ENCODE measurements at places on chromosomes 16 and 17. TPM values are rescaled to one million over a fixed set of nuclear protein-coding genes. Genes with fewer than 3 reads are reported as not detected.

DNA sequence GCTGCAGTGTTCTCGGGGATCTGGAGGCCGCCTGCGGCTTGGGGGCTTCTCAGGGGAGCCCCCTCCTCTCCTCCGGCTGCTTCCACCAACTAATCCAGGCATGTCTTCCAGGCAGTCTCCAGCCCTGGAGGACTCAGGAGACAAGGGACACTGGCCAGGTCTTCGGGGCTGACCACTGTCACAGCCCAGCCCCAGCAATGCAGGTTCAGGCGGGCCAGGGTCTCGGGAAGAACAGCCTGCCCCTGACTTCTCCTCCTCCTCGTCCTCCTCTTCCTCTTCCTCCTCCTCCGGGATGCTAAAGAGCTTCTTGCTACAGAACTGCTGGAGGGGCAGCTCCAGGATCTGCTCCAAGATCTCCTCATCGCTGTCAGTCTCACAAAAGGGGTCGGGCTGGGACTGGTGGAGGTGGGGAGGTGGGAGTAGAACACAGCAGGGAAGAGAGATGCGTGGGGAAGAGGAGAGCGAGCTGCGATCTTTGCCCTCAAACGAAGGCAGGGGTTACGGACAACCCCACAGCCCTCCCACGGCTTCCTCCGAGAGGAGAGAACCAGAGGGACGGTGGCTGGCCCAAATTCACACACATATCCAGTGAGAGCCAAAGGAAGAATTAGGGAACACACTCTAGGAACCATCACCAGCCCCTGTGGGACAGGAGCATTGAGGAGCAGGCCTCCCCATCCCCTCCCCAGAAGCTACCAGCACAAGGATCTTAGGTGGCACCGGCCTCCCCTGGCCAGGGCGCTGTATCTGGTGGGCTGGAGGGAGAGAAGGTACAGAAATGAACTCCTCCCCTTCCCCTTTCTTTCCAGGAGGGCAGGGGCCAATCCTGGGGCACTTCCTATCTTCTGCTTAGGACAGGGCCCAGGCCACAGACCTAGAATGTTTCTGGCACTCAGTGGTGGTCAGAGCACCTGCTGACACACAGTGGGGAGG is 19.3 kb downstream of the TSPOAP1 start:
- H3K27me3 ChIP-seq, result peaks cover 73% of the 10 kb centered on the region
- DNase-seq, result no peak
- no peaks in the 10 kb centered on the region for H3K4me1 ChIP-seq
- no peak overlapping the region for H3K27ac ChIP-seq
- H3K4me3 ChIP-seq, result no peak overlapping the region
- no peaks in the 10 kb centered on the region for H3K36me3 ChIP-seq

- no peak overlapping the region for H3K4me3 ChIP-seq
- H3K4me1 ChIP-seq, result no peaks in the 10 kb centered on the region
- H3K27ac ChIP-seq, result no peak overlapping the region
- no peaks in the 10 kb centered on the region for H3K36me3 ChIP-seq
These were observed 31.9 kb upstream of the CCR7 start for GRCh38 chr17:40597156-40597555.

DNA sequence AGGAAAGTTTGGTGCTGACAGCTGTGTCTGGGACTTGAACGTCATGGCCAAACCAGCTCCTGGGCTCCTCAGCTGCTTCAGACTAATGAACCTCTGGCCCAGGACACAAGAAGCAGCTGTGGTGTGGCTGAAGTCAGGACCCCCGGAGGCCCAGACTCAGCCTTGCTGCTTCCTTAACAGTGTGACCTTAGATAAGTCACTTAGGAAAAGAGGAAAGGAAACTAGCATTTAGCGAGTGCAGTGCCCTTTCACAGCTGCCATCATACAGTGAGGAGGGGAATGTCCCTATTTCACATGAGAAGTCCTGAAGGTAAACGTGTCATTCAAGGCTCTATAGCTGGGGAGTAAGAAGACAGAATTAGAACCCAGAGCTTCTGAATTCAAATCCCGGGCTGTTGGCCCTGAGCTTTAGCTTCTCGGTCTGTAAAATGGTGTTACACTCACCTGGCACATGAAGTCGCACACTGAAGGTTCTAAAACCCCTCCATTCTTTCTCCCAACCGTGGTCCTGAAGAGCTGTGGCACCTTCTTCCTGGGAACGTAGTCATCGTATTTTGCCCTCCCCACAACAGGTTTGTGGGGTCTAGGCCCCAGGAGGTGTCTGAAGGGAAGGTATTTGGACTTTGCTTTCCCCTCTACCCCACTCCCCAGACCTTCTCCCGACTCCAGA is 910 bp upstream of the RAMP2 start:
- no peak overlapping the region for H3K27ac ChIP-seq
- H3K27me3 ChIP-seq, result peaks cover 24% of the 10 kb centered on the region
- no peak for DNase-seq
- peaks cover 16% of the 10 kb centered on the region for H3K4me1 ChIP-seq
- H3K36me3 ChIP-seq, result no peaks in the 10 kb centered on the region

GRCh38 chr17:9021158-9021991 is at the start of gene NTN1:
Gene NTN1 (plus strand): TSS chr17:9021510. CDS start chr17:9022374, 864 bp downstream.
- peak; percentile 57 for DNase-seq
- H3K27me3 ChIP-seq, result no peaks in the 10 kb centered on the region
- H3K4me1 ChIP-seq, result peaks cover 18% of the 10 kb centered on the region
- H3K36me3 ChIP-seq, result 0 out of 2 replicates have a peak, but pooled peaks cover 7% of the 10 kb centered on the region

DNA sequence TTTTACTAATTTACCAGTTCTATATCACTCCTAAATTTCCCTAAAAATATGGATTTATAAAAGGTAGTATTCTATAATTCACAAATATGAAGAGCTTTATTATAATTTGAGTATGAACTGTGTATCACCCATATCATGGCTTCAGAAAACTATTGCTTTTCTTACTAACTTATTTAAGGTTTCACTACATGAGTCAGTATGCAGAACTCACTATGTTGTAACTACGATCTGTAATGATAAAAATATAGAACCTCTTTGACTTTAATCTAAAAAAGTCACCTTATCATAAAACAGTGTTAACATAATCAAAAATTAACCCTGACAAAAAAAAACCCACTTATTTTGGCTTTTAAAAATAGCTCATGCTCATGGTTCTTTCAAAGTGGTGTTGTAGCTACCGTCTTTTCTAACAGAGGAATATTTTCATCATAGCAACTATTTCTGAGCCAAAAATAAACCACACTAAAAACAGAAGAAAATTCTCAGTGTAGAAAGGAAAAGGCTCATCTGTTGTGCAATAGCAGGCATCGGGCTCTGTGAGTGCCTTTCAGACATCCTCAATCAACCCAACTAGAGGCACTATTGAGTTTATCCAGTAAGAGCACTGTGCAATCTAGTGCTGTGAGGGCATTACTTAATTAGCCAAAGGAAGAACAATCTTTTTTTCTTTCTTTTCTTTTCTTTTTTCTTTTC is 42.1 kb downstream of the ITGAM start:
- H3K27me3 ChIP-seq, result peaks cover 6% of the 10 kb centered on the region
- H3K27ac ChIP-seq, result no peak overlapping the region
- H3K4me3 ChIP-seq, result no peak overlapping the region
- no peak for DNase-seq

DNA sequence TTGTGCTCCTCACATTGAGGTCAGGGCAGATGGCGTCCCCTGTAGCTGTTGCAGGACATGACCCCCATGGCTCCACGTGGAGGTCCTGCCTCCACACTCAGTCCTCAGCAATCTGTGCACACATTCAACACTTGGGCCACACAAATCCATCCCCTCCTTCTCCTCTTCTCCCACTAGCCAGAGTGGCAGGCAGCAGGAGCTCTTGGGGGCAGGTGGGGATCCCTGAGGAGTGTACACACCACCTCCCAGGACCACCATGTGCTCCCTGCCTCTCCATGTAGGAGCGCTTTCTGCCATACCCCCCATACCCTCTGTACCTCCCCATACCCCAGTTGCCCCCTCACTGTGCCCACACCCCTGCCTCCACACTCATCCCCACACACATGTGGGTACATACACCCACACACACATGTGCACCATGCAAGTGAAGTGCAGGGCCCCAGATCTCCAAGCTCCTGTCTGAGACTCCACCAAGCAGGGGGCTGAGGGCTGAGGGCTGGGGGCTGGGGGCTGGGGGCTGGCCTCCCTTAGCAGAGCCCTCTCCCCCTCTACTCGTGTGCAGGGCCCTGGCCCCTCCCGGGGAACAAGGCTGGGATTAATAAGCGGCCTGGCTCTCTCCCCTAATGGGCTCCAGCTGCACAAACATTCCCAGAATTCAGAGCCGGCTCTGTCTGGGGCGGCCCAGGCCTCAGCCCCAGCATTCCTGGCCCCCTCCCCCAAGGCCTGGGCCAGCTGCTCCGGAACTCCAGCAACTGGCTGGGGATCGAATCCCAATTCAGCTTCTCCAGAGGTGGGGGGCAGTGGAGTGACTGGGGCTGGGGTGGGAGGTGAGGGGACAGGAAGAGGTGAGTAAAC is 48.2 kb upstream of the MEIOC start:
- no peaks in the 10 kb centered on the region for H3K36me3 ChIP-seq
- peak; percentile 73 for DNase-seq
- H3K4me1 ChIP-seq, result peaks cover 19% of the 10 kb centered on the region
- H3K27me3 ChIP-seq, result no peaks in the 10 kb centered on the region

GRCh38 chr17:31231852-31232251 is 65.2 kb downstream of the OMG start:
- H3K4me3 ChIP-seq, result no peak overlapping the region
- H3K27me3 ChIP-seq, result no peaks in the 10 kb centered on the region
- peaks cover 51% of the 10 kb centered on the region for H3K36me3 ChIP-seq
- DNase-seq, result no peak

- H3K4me3 ChIP-seq, result peak overlapping the region; percentile 40
- DNase-seq, result peak; percentile 99
- no peaks in the 10 kb centered on the region for H3K27me3 ChIP-seq
- peaks cover 61% of the 10 kb centered on the region for H3K4me1 ChIP-seq
- H3K36me3 ChIP-seq, result peaks cover 41% of the 10 kb centered on the region
These were observed 660 bp upstream of the PRRT2 start for GRCh38 chr16:29811170-29811895.

GRCh38 chr16:24018485-24018884 is 182.7 kb downstream of the PRKCB start:
- peaks cover 23% of the 10 kb centered on the region for H3K4me1 ChIP-seq
- H3K27ac ChIP-seq, result no peak overlapping the region
- no peak for DNase-seq
- no peak overlapping the region for H3K4me3 ChIP-seq

GRCh38 chr17:66313995-66314659 is 11.7 kb downstream of the PRKCA start:
- DNase-seq, result no peak
- H3K36me3 ChIP-seq, result peaks cover 28% of the 10 kb centered on the region
- H3K27ac ChIP-seq, result no peak overlapping the region
- H3K4me1 ChIP-seq, result peaks cover 15% of the 10 kb centered on the region

DNA sequence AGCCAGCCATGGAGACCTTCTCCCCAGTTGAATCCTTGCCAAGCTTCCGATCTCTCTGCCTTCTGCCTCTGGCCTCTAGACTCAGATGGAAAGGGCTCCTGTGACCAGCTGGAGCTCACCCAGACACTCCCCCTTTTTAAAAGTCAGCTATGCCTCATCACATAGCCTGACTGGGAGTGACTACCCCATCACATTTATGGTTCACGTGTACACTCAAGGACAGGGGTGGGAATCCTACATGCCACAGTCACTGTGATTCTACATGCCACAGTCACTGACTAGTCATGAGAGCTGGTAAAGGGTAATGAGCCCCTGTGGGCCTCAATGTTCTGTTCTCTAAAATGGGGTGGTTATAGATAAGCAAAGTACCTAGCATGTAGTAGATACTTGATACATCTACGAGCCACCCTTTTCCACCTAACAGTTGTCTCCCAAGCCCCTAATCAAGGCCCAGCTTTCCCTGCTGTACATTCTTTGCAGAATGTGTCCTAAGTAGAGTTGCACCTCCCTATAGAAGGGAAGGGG is 85.1 kb downstream of the RGS9 start:
- H3K36me3 ChIP-seq, result no peaks in the 10 kb centered on the region
- H3K4me1 ChIP-seq, result peaks cover 9% of the 10 kb centered on the region
- no peak for DNase-seq
- H3K27me3 ChIP-seq, result no peaks in the 10 kb centered on the region
- no peak overlapping the region for H3K27ac ChIP-seq

CRHR1 gene
- total RNA-seq, result not detected

FOXO3B gene
- total RNA-seq, result 2.5 TPM

KRTAP4-9 gene
- not detected for total RNA-seq
